ENCODE measurements at places on chromosomes 6 and 20.

GRCh38 chr6:135555550-135555949 is 58.0 kb upstream of the AHI1 start:
- no peak for DNase-seq

DNA sequence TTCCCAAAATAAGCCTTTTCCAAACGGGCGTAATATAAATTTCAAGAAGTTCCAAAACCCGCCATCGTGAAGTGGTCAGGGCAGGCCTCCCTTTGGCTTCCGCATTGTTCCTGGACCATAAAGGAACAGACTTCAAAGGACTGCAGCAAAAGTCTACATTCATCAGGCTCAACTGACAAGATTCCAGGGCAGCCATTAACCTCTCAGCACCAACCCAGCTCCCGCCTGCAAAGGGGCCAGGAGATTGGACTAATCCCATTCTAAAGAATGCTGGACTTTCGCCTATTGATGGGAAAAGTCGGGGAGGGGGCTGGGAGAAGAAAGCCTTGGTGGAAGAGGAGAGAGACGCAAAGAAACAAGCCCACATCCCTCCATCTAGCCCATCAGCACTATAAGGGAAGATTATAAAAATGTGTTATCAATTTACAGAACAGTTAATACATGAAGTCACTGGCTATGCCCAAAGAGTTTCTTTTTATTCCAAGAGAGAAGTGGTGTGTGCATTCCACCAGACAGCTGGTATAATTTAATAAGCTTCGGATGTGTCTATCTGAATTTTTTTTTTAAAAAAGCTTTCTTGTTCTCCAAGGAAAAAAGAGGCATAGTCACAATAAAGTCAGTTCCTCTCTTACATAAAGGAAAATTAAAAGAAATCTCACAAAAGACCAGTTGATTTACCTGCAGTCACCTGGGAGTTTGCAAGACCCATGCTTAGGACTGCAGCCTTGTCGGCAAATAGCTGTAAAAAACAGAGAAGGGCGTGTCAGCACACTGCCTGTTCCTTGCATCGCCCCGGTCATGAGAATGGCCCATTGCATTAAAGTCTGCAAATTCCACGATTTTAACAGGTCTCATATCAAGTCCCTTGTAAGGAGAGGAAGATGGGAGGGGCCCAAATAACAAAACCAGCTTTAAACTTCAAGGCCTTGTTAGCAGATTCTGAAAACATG is 17.8 kb downstream of the JAG1 start:
- DNase-seq, result no peak

DNA sequence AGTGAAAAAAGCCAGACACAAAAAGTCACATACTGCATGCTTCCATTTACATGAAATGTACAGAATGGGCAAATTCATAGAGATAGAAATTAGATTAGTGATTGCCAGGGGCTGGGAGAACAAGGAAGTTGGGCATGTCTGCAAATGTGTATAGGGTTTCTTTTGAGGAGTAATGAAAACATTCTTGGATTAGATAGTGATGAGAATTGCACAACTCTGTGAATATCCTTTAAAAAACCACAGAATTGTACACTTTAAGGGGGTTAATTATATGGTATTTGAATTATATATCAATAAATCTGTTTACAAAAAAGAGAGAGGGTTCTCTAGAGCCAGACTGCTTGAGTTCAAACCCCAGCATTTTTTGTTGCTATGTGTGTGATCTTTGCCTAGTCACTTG is 188.1 kb downstream of the CDC5L start:
- no peak for DNase-seq

DNA sequence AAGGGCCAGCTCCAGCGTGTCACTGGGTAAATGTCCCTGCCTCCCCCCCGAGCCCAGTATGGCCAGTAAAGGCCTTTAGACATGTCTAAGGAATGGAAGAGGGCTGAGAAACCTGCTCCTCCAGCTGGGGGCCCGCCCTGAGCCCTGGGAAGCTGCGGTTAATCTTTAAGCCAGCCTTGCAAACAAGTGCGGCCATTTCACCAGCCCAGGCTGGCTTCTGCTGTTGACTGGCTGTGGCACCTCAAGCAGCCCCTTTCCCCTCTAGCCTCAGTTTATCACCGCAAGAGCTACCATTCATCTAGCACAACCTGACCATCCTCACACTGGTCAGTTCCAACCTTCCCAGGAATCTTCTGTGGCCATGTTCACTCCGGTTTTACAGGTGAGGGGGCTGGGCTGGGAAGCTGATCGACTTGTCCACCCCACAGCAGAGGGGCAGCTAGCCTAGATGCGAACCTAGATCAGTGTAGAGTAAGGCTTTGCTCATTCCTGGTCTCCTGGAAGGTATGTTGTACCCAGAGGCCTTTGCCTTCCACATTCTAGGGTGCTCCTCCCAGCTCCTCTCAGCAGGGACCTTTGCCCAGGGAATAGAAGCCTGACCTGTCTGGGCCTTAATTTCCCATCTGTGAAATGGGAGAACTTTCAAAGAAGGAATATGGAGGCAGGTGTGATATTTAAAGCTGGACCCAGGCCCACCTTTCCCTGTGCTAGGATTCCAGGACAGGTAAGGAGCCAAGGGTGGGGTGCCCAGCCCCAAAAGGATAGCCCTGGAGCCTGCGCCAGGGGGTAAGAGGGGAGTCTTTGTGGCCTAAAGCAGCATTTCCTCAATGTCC is 1.2 kb upstream of the SRC start:
- no peak for DNase-seq

DNA sequence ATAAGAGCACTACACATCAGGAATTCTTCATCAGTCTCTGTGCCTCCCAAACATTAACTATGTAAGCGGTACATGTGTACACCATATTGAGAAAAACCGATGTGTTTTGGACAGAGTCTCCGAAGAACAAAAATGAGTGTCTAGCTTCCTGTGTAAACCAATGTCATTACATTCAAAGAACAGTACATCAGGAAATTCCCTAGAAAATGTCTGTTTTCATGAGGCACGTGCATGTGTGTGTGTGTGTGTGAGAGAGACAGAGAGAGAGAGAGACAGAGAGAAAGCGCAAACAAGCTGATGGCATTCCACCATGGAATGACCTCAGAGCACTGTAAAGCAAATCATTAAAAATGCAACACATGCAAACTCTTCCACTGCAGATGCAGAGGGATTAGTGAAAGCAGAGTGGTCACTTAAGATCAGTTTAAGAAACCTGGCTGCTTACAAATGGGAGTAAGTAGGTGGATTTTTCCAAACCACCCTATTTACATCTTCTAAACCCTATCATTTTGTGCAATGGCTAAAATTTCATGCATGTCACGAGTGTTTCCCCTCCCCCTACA is 133.9 kb downstream of the HIVEP2 start:
- DNase-seq, result no peak

GRCh38 chr20:31740208-31740607 is 1.1 kb downstream of the TPX2 start:
- peak; percentile 58 for DNase-seq

GRCh38 chr6:3281631-3282475 is 23.1 kb downstream of the PSMG4 start:
- DNase-seq, result peak; percentile 95

DNA sequence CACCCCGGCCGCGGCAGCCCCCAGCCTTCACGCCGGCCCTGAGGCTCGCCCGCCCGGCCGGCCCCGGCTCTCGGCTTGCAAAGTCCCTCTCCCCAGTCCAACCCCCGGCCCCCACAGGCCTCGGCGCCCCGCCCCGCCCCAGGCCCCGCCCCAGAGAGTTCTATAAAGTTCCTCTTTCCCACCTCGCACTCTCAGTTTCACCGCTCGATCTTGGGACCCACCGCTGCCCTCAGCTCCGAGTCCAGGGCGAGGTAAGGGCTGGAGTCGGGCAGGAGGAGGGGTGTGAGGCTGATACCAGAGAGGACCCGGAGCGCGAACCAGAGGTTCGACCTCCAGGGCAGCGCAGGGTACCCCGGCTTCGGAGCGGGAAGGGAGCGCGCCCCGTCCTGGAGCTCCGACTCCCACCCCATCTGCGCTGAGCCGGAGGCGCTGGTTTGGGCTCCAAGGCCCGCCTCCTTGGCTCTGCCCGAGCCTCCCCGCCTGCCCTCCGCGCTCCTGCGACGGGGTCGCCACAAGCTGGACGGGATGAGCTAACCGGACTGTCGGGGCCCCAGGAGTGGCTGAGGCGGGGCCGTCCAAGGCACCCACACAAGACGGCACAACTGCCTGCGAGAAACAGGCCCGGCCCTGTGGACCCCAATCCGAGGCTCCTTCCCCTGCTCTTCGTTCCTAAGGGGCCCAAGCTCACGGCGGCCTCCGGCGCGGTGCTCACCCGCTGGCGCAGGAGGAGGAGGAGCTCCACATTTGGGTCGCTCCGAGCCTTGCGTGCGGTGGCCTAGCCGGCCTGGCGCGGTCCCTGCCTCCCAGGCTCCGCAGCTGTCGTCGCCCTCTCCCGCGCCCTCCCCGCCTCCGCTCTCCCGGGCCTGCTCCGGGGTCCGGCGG is at the start of gene IRF4:
Gene IRF4, plus strand, starts transcription at position 194 of the 882 bp plus-strand sequence. CDS start 1,401 bp downstream, outside the sequence.
- DNase-seq, result no peak

- DNase-seq, result peak; percentile 53
Measured at GRCh38 chr6:168908887-168909286, 344.8 kb downstream of the THBS2 start.

All from astrocyte of the spinal cord (primary cell).